ENCODE measurements at places on chromosomes 6 and 20.
A peak's percentile ranks its signal among the peaks of the same experiment; 100 is the strongest.

- no peak for DNase-seq
These were observed 36.8 kb downstream of the MANEA start for GRCh38 chr6:95614094-95614493.

- DNase-seq, result no peak
These were observed 88.8 kb downstream of the PRSS35 start for GRCh38 chr6:83601119-83601518.

- no peak for DNase-seq
These were observed 470 bp upstream of the FAM83C start for GRCh38 chr20:35292504-35293285.

DNA sequence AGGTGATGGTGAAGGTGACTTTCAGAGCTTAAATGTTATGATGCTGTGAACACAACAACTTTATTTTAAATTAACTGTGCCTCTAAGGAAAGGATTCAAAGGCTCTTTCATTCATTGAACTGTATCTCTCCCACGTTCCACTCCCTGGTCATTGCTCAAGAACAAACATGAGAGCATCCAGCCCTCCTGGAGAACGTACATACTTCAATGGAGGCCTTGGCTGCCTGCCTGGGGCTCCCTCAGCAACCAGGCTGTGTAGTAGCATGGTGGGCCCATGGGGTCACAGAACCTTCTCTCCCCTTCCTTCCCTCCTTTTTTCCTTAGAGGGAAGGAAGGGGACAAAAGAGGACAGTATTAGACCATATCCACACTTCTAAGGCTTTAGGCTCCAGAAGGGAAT is 234.3 kb downstream of the CDC5L start:
- DNase-seq, result no peak

DNA sequence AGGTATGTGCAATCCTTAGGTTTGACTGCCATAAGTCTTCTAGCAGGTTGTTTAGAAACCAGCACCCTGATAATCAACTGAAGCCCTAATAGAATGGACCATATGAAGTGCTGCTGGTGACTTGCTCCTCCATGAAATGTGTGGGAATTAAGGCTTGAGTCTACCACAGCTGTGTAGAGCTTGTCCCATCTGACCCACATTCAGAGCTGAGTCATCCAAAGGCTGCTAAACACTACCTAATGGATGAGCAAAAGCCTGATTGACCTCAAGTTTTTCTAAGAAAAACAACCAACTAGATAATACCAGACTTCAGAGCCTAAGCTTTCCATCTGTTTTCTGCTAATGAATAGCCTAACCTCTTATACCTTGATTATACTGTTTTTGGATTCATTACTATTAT is 120.3 kb upstream of the MOCS1 start:
- DNase-seq, result no peak

- DNase-seq, result no peak
These were observed 75.5 kb upstream of the CCDC167 start for GRCh38 chr6:37575221-37575620.

DNA sequence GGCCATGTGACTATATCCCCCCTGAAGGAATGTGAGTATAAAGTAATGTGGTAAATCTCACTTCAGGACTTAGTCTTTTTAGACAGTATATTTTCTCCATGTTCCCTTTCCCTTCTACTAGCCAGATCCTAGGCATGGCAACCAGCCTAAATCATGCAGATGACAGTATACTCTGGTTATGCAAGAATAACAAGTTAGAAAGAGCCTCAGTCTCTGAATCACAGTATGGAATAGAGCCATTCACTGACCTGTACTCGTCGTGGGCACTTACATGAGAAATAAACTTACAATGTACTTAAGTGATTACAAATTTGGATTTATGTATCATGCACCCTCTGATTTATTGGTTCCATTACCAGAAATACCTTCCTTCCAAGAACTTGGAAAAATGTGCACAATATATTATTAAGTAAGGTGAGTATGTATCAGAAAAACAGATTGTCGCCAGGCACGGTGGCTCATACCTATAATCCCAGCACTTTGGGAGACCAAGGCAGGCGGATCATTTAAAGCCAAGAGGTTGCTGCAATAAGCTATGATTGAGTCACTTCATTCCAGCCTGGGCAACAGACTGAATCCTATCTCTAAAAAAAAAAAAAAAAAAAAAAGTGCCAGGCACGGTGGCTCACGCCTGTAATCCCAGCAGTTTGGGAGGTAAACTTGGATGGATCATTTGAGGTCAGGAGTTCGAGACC is 25.1 kb upstream of the FAM8A1 start:
- DNase-seq, result no peak

GRCh38 chr6:30490026-30490876 is 942 bp downstream of the HLA-E start:
- peak; percentile 87 for DNase-seq

- DNase-seq, result no peak
These were observed 93.0 kb downstream of the ANKRD6 start for GRCh38 chr6:89525786-89526562.

DNA sequence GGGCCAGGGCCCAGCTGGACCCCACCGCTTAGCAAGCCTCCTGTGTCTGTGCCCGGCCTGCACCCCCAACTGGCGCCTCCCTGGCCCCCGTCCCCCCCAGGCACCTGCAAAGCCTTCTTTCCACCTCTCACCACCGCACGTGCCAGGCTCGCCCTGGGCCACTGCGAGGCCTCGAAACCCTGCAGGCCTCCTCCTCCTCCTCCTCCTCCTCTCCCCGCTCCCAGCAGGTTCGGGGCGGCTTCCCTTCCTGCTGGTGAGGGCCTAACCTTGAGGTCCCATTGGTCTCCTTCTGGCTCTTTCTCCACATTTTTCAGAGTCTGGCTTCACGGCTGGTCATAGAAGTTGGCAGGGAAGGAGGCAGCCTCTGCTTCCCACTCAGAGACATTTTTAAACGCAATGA is 76.8 kb upstream of the GATA5 start:
- DNase-seq, result no peak

GRCh38 chr6:119799596-119800509 is 450.3 kb upstream of the MAN1A1 start:
- DNase-seq, result no peak

GRCh38 chr6:53375847-53376246 is 27.1 kb upstream of the ELOVL5 start:
- DNase-seq, result no peak

Measured in stimulated activated naive CD8-positive, alpha-beta T cell treated with anti-CD3 and anti-CD28 coated beads, Interleukin-15, Interleukin-2, amounts not matched to agents 100 U/mL and 50 U/mL, for 24 hours (primary cell).